ENCODE measurements at places on chromosomes 3 and 15.

- DNase-seq = no peak
Observed at GRCh38 chr3:142318331-142318730, 92.9 kb upstream of the GK5 start.

- no peak for DNase-seq
Observed at GRCh38 chr3:64685331-64685799, 2.4 kb downstream of the ADAMTS9 start.

GRCh38 chr3:127634653-127635052, 5.7 kb downstream of the PODXL2 start:
- DNase-seq = no peak

DNA sequence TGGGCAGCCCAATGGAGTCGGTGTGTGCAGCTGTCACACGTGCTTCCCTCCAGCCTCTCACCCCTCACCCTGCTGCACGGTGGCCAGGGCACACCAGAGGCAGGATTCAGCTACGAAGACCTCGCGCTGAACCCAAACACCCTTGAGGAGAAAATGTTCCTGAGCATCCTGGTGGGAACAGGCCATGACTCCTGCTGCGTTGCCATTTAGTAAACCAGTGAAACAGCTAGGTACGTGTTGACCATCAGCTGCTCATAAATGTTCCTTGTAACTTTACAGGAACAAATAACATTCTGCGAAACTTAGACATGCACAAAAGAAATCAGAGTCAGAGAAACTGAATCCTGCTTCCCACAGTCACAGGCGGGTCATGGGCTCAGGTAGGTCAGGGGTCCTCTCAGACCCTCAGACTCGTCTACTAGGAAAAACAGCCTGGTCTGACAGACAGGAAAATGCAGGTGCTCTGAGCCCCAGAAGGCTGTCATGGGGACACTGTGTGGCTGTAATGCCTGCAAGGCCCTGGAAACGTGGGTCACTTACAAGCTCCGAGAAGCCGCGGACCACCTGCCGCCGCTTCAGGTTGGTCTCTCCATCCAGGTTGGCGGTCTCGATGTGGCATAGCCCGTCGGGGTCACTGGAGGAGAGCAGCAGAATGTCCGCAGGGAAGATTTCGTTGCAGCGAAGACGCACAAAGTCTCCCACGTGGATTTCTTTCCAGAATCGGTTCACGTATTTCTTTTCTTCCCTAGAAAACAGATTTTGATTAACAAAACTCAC, 82.5 kb downstream of the ATP10A start:
- DNase-seq = no peak

- no peak for DNase-seq
Observed at GRCh38 chr3:108877901-108878300, 55.3 kb downstream of the TRAT1 start.

DNA sequence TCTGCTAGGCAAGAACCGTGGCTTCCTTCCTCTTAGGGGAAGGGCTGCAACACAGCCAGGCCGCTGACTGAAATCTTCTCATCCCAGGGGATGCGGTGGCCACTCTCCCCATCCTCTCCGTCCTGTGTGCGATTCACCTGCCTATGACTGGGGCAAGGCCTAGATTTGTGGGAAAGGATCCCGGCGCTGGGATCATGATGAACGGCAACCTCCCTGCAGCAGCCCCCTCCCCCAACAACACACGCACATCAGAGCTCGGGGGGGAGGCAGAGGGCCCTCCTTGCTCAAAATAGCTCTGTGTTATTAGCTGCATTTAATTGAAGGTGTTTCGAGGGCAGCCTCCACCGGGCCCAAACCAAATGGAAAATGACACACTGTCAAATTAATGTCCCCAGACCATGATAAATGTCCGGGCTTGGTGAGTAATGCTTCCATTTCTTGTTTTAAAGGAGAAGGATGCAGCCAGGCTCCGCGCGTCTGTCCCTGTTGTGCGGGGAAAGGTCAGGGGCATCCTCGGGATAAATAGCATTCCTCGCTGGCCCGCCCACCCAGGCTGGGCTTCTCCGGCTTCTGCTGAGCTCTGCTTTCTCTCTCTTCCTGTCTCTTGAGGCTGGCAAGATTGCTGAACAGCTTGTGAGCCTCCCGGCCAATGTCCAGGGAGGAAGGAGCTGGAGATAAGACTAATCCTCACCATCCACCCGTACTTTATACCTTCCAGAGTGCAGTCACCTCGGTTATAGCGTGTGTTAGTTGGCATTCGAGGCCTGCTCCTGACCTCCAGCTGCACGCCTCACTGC, 56.4 kb upstream of the TLE3 start:
- DNase-seq = no peak

DNA sequence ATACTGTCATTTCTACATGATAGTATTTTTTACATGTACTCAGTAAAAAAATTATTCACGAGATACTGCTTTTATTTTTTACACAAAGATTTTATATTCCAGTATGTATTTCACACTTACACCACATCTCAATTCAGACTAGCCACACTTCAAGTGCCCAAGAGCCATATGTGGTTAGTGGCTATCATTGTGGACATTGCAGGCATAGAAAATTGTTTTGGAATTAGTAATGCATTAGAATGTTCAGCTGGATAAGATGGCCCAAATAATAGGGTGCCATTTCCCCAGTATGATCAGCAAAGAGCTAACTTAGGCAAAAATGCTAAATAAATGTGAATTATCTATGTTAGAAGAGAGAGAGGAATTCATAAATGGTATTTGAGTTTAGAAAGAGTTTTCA, 203.8 kb upstream of the MCTP2 start:
- no peak for DNase-seq

DNA sequence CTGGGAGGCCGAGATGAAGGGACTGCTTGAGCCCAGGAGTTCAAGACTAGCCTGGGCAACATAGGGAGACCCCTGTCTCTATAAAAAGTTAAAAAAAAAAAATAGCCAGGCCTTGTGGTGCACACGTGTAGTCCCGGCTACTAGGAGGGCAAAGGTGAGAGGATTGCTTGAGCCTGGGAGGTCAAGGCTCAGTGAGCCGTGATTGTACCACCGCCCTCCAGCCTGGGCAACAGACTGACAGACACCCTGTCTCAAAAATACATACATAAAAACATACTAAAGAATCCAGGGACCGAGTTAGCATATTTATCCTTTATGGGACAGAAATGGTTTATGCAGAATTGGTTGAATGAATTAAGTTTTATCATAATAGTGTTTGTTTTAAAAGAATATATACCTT, 13.7 kb downstream of the SIAH2 start:
- DNase-seq = no peak

DNA sequence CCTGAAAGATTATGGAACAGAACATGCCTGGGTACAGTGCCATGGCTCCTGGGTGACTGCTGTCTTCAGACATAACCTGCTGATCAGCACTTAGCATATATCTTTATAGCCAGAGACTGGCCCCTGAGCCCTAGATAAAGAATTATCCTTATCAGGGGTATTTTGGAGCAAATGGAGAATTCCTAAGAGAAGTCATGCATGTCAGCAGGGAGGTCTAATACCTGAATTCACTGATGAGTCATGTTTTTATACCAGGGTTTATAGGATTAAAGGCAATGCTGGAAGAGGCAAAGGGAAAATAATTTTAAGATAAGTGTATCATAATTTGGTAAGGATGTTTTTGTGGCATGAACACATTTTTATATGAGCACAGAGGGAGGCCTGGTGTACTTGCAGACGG, 159.8 kb downstream of the ADAMTSL3 start:
- no peak for DNase-seq

GRCh38 chr3:42546691-42547213, 35.0 kb downstream of the SEC22C start:
- DNase-seq = no peak

GRCh38 chr15:101372149-101372577, 77.1 kb upstream of the SNRPA1 start:
- no peak for DNase-seq

- no peak for DNase-seq
Observed at GRCh38 chr3:95721938-95722337, 1092.5 kb upstream of the EPHA6 start.

GRCh38 chr3:193078996-193079753, 161.5 kb upstream of the MB21D2 start:
- no peak for DNase-seq

- no peak for DNase-seq
Observed at GRCh38 chr3:192409838-192410683, 317.3 kb downstream of the FGF12 start.

GRCh38 chr15:25056484-25057425, 102.0 kb downstream of the SNRPN start:
- no peak for DNase-seq

- DNase-seq = no peak
Observed at GRCh38 chr3:49715611-49716121, 3.8 kb downstream of the AMIGO3 start.

DNA sequence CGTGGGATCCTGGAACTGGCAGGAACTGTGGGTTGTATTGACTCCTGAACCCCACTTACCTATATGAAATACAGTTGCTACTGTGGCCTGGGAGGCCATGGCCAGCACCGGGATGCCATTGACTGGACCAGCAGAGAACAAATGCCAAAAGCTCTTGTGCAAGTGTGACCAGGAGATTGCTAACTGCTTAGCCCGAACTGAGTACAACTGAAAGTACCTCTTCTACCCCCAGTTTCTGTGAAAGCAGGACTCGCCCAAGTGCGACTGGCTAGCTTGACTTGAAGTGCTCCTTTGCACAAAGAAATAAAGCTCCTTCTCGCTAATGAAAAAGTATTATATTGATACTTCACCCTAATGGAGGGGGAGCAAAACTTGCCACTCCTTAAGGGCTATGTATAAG, 101.3 kb upstream of the ATP11B start:
- DNase-seq = no peak

GRCh38 chr3:119782460-119782859, 559 bp downstream of the NR1I2 start:
- DNase-seq = no peak

GRCh38 chr3:141346007-141346406, 22.3 kb upstream of the ZBTB38 start:
- no peak for DNase-seq

GRCh38 chr3:43879166-43879565, 188.4 kb downstream of the ABHD5 start:
- no peak for DNase-seq

DNA sequence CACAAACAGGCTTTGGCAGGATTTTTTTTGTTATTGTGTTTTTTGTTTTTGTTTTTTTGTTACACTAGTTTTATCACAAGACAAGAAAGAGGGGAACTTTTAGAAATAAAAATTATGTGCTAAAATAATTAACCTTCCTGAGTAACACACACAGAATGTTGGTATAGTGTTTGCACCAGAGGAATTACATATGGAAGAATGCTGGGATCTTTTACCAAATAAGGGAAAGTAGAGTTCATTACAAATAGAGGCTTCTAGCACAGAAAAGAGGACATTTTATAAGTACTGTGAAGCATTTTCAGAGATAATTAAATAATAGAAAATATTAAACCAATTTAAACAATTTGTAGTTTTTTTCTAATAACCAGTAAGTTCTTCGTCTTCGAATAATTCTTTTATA, 116.0 kb downstream of the IGF1R start:
- DNase-seq = no peak

DNA sequence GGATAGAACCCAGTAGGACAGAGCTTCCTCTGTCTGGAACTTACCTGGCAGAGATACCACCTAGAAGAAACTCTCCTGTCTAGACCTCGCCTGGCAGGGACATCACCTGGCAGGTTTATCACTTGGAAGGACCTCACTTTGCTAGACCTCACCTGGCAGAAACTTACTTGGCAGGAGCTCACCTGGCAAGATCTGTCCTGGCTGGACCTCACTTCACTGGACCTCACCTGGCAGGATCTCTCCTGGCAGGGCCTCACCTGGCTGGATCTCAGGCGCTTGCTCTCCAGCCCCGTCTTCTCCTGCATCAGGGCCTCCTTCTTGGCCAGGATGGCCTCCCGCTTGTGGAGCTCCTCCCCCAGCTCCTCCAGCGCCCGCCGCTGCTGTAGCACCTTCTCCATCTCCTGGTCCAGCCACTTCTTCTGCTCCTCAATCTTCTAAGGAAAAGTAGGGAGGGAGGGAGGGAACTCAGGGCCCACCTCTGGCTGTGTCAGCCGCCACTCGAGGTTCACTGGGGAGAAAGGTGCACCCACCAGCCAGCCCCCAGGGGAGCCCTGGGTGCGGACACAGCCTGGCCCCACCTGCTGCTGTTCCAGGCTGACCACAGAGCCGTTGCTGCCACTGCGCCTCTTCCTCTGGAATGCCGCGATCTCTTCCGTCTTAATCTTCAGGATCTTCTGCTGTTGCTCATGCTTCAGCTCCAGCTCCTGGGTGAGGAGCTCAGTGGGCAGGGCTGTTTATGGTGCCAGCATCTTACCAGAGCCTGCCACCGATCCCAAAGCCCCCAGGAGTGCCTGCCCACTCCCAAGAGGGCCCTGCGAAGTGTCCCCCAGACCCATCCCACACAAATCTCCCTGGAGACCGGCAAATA, 22.5 kb downstream of the KIF7 start:
- no peak for DNase-seq

DNA sequence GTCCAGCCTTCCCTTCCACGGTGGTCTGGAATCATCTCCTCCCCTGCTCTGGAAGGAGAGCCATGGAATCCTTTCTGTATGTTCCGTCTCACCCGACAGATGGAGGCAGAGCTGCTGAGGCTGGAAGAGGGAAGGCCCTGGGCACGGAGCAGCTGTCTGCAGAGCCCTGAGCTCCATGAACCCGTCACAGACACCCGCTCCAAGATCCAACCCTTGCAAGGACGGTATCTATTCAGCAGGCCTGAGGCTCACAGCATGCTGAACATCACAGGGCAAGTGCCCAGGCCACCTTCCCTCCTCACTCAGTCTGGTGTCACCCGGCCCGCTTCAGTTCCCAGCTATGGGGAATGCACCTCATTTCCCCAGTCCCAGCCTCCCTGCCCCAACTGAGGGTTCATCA, 103.9 kb downstream of the LRIG1 start:
- DNase-seq = no peak

DNA sequence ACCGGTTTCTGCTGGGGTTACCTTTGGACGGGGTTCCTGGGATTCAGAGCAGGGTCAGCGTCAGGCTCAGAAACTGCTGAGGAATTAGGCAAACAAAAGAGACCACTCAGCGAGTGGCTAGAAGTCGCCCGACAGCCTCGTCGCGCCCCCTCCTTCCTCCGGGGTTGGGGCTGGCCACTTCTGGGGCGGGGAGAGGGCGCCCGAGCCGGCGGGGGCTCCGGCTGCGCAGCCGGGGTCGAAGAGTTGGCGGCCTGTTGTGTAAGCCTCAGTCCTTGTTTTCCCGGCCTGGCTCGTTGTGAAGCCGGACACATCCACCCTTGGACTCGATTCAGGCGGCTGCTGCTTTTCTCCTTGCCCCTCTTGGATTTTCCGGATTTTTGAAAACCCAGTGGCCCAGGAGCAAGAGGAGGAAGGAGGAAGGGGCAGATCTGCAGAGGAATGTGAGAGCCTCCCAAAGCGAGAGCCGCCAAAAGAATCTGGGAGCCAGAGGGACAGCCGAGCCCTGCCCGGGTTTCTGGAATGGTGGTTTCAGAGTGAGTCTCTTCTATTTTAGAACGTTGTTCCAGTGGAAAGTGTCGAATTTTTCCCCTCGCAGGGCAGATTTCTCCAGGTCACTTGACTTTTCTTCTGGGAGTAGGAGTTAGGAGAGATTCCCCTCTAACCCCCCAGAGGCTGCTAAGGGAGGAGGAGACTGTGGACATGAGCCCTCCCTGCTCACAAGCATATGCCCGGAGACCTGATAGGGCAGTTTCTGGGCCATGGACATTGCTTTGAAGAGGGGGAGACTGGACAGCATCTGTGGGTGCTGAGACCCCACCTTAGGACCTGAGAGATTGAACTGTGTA, 666 bp downstream of the SNX33 start:
- no peak for DNase-seq
